ENCODE measurements at places on chromosomes 12 and 14.

GRCh38 chr14:100549834-100550625 is 37.2 kb downstream of the BEGAIN start:
- DNase-seq, result no peak

- no peak for DNase-seq
Observed at GRCh38 chr14:93306812-93307211, 26.0 kb downstream of the BTBD7 start.

GRCh38 chr12:4148418-4149056 is 125.0 kb upstream of the CCND2 start:
- no peak for DNase-seq

DNA sequence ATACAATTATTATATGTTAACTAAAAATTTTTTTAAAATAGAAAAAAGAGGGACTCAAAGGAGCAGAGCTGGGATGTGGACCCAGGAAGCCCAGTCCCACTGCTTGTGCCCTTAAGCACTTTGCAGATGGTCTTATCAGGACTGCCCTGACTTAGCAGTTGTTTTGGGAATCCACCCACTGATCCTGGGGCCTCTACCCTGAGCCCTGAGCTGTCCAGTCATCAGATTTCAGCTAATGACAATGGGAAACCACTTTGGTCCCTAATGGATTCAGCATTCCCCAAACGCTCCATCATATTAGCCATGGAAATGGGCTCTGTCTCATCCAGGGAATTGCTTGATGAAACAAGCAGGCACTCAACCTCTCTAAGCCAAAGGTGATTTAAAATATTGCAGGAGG is 22.5 kb upstream of the WSCD2 start:
- DNase-seq, result no peak

- no peak for DNase-seq
Observed at GRCh38 chr14:99260116-99260515, 11.9 kb downstream of the BCL11B start.

- no peak for DNase-seq
Observed at GRCh38 chr12:69388371-69388770, 28.8 kb downstream of the YEATS4 start.

DNA sequence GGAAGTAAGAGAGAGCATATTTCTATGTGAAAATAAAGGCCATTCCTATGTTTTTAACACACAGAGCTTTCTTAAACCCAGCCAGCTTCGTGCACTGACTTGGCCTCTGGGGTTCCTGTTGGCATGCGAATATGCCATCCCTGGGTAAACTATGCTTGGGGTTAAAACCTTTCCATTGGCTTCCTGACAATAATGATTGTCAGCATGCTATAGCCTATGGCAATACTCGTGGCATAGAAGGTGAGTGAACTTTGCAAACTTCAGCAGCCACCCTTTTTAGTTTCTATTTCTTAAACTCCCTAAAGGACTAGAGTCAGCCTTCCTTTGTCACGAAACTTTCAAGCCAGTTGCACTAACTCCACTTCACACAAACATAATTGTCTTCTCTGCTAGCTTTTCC is 148.4 kb upstream of the RGS6 start:
- DNase-seq, result no peak

DNA sequence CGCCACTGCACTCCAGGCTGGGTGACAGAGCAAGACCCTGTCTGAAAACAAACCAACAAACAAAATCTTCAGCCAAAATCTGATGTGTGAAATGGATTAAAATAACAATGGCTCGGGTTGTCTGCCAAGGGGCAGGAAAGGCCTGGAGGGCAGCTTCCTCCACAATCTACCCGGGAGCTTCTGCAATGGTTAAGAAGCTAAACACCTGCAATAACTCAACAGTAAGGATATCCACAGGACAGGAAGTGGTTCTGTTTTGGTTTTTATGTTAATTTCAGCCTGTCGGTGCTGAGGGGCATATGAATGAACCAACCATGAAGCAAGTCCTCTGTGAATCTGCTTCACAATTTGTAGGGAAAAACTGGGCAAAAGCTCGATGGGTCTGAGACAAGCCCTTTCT is 34.4 kb downstream of the RAD52 start:
- DNase-seq, result no peak

DNA sequence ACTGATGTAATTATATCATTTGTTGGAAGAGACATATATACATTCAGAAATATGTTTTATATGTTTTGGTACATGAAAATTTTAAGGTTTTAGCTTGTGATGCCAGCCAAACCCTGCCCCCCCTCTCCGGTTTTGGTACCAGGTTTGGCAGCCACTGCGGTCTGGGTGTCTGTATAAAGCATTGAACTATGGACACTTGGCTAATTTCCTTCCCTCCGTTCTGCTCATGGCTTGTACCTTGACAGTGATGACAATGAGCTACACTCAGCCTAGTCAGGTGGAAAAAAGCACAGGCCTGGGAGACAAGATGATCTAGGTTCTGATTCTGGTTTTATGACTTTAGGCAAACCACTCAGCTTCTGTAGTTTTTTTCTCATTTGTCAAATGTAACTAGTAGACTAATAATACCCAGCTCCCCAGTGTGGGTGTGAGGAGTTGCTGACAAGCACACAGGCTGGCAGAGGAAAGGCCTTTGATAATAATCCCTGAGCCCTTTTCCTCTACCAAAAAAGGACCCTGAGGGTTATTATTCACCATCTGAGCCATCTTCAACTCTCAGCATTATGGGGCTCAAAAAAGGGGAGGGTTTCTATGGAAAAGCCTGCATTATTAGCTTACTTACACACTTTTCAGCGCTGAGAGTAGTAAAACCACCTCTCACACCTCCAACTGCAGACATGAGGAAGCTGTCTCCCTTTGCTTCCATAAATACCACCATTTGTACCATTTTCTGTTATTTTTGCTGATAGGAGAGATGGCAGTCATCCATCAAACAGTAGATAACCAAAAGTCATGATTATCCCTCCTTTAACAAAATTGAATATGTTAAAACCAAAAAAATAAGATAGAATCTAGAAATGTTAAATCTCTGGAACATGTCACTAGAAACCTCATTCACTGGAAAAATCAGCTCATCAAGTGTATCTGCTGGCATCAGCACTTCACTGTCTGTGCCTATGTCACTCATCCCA is 76.3 kb upstream of the PSMC1 start:
- DNase-seq, result no peak

DNA sequence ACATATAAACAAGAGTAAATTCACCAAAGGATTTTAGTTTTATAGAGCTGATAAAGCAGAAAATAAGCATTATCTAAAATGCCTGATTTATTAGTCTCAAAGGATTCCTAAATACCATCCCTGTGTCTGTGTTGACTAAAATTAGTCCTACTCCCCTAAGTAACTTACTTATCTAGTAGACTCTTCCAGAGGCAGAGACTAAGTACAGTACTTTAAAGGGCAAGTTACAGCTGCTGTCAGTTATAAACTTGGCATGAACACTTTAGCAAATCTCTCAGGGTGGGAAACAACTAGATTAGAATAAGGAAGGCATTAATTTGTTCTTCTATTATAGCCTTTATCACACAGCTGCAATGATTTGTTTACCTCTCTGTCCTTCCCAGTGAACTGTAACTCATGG is 46.0 kb downstream of the ATP2B1 start:
- DNase-seq, result no peak

- DNase-seq, result no peak
Observed at GRCh38 chr12:30268041-30268440, 427.6 kb downstream of the IPO8 start.

- no peak for DNase-seq
Observed at GRCh38 chr12:132555686-132556085, 54.7 kb downstream of the LRCOL1 start.

All from urinary bladder (tissue), 4 donors.